ENCODE measurements at places on chromosomes 4 and X.
A peak's percentile ranks its signal among the peaks of the same experiment; 100 is the strongest.

DNA sequence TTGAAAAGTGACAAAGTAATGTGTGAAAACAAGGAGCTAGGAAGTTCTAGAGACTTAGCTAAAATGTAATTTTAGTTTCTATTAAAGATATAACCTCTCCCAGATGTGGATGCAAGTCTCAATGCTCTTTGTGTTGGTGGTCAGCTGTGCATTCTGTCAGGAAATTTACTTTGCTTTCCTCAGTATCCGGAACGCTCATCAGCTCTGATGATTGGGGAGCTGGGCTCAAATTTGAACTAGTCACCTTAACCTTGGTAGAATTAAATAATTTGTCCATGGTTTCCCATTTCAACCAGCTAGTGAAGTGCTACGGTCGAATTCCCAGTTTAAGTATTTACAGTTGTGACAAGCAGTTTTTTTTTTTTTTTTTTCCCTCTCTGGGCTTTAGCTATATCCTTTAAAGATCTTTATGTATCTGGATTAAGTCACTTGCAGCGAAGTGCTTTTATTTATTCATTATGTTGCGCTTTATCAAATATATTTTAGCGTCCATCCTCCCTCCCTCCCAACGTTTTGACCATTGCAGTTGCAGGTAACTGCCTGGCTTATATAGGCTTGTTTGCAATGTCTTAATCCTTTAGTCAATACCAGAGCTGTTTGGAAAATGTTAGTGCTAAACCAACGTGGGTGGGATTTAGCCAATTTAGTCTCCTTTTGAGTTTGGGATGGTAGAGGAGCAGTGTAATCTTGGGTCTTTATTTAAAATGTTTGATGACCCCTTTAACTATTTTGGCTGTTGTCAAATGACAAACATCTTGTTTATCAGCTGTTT, 2.1 kb downstream of the OGT start:
- no peak for DNase-seq

DNA sequence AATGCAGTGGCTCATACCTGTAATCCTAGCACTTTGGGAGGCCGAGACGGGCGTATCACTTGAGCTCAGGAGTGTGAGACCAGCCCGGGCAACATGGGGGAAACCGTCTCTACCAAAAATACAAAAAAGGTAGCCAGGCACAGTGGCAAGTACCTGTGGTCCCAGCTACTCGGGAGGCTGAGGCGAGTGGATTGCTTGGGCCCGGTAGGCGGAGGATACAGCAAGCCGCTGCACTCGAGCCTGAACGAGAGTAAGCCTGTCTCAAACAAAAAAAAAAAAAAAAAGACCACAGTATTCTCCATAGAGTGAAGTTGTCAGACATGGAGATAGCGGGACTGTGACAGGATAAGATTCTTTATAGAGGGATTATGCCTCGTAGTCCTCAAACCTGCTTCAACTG, 76.1 kb upstream of the SH3RF1 start:
- DNase-seq, result no peak

GRCh38 chrX:139642241-139642927, 65.6 kb downstream of the MCF2 start:
- DNase-seq, result no peak

GRCh38 chr4:47531241-47531953, 46.3 kb downstream of the ATP10D start:
- peak; percentile 45 for DNase-seq

DNA sequence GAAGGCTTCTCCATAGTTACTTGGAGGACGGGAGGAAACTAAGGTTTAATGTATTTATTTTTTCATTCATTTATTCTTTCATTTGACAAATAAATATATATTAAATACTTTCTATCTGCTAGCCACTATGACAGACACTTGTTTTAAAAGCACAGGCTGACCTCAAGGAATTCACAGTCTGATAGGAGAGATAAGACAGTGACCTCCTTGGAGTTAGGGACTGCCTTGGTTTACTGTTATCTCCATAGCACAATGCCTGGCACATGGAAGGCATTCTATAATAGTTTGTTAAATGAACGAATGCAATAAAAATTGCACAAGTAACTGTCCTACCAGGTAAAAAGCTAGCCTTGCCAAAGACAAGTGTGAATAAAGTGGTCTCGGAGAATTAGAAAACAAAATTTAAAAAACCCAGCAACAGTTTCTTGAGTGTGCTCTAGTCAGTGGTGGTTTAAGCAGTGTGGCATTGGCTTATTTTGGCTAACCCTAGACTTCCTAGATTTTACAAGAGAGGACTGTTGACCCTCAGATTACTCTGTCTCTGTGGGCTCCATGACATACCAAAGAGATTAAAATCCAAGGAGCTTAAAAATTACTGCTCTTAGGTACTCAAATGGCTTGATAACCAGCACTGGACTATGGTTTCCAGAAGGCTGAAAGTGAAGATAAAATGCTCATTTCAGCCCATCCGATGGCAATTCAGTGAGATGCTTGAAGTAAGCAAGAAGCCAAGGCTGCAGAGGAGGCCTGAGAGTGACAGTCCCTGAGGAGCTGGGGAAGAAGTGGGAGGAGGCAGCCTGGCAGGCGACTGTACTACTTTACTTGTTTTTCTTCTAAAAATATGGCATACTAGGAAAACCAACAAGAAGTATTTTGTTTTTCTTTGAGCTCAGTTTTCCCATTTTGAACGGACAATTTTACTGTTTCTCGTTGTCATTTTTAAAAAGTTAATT, 9.6 kb downstream of the AFP start:
- no peak for DNase-seq

DNA sequence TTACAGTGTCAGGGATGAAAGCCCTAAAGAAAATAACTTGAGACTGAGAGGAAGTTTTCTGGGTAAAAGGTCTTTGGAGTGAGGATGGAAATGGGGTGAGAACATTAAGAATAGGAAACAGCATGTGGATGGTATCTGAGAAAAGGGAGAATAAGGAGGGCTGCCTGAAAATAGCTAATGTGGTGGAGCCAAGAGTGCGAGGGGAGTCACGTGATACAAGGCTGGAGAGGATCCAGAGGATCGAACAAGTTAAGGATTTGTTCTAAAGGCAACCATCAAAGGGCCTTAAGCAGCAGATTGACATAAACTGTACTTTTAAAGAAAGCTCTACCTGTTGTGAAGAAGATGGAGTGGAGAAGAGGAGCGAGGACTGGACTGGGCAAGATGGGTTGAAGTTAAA, 347.4 kb upstream of the AGA start:
- no peak for DNase-seq

GRCh38 chrX:99073551-99073950, 1336.5 kb downstream of the PCDH19 start:
- DNase-seq, result no peak

- no peak for DNase-seq
These were observed 150.6 kb downstream of the ADAMTS3 start for GRCh38 chr4:72418458-72418857.

GRCh38 chrX:68398291-68398690, 35.0 kb downstream of the OPHN1 start:
- no peak for DNase-seq

DNA sequence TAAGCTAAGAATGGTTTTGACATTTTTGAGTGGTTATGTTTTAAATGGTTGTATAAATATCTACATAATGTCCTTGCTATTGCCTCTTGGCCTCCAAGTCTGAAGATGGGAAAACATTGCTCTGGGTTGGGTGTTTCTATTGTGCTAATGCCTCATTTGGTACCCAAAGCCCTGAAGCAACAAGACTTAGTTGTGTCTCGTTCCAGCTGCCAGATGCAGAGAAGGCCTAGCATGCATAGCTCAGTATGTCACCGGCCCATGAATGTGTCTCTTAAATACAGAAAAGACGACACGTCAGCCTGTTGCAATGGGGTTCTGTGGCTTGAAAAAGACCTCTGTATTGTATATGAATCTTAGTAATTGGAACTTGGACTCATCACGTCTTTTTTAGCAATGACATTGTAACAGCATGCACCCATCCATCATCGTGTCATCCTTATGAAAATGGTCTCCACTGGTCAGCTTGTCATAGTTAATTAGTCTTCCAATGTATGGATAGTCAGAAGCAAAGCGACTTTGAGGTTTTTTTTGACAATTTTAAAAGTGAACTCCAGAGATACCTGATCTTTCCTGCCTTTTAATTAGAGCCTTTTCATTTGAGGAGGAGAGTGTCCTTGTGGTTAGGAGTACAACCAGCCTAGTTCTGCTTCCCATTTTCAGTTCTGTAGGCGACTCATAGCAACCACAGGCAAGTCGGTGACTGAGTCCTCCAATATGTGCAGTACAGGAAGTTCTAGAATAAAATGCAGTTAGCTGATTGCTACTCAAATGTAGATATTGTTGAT, 126.4 kb upstream of the GATB start:
- DNase-seq, result no peak

GRCh38 chr4:70380578-70380977, 2.4 kb upstream of the SMR3B start:
- DNase-seq, result no peak

All from stimulated activated CD8-positive, alpha-beta memory T cell treated with anti-CD3 and anti-CD28 coated beads, Interleukin-15, amount 100 ng/mL, for 48 hours (primary cell).